SIG-M5 (cell line): ENCODE measurements at places on chromosomes 6 and 20.

- no peak for DNase-seq
Measured at GRCh38 chr20:48621376-48622078, 206.3 kb downstream of the PREX1 start.

- DNase-seq, result no peak
Measured at GRCh38 chr6:43771858-43772680, 2.1 kb downstream of the VEGFA start.

GRCh38 chr20:32357375-32357868 lies 709 bp upstream of the ASXL1 start:
- no peak for DNase-seq

DNA sequence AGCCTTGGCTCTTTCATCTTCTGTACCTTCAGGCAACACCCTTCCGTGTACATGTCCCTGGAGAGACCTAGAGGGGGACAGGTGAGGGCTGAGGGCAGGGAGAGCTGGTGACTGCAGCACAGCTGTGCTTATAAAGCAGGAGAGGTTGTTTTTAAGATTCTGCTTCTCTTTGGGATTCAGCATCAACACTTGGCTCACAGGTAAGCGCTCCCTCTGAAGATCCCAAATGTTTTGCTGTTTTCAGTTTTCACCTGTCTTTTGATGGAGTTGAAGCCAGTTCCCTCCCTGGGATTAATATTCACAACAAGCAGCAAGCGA lies 19.4 kb upstream of the TRAF3IP2 start:
- no peak for DNase-seq

- no peak for DNase-seq
Measured at GRCh38 chr6:39344821-39345280, 22.3 kb upstream of the KCNK16 start.

GRCh38 chr6:7624796-7625710 lies 35.1 kb downstream of the SNRNP48 start:
- no peak for DNase-seq

DNA sequence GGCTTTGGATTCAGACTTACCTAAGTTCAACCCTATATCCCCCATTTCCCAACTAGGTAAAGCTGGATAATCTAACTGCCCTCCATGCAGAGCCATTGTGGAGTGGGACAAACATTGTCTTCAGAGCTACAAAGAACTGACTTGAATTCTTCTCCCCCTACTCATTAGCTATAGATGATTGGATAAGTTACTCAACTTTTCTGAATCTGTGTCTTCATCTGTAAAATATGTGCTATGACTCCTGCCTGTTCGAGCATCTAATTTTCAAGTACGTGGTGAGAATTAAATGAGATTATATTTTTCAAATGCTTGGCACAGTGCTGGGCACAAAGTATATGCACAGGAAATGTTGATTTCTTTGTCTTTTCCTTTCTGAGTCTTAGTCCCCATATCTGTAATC lies 240.3 kb upstream of the TCF21 start:
- DNase-seq, result no peak

DNA sequence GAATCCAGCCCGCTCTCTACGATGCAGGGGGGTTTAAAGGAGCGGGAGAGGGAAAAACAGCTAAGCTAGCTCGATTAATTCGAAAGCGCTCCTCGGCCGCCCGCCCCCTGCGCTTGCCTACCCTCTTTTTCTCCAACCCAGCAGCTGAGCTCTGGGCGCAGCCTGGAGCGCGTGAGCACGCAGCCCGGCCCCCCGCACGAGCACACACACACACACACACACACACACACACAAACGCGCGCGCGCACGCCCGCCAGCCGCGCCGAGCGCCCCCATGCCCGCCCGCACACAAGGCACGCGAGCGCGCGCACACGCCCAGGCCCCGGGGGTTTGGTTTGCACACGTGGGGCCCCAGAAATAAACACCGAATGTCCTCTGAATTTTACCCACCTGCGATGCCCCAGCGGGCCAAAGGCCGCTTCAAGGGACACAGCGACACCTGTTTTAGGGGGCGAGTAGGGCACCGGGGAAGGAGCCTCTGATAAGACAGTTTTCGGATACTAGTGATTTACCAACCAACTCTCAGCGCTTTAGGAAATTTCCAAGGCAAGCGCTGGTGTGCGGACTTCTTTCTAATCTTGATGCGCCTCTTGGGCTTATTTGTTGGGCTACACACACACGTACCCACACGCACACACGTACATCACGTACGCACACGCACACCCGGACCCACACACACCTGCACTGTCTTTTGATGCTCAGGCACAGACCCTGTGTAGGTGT lies 802 bp upstream of the NRN1 start:
- DNase-seq, result no peak
